Lung (tissue), 17 donors: ENCODE measurements at places on chromosomes 4 and X. TPM values are rescaled to one million over a fixed set of nuclear protein-coding genes. Genes with fewer than 3 reads are reported as not detected.

Gene NAA11
- not detected for polyA plus RNA-seq

Gene ATP1B4
- polyA plus RNA-seq = not detected

Gene RBMXL3
- polyA plus RNA-seq = not detected

GRCh38 chr4:134727696-134728095 is 526.1 kb upstream of the PABPC4L start:
- no peak for DNase-seq

GRCh38 chr4:153152501-153153338 is 51.5 kb upstream of the TRIM2 start:
- peak; percentile 70 for DNase-seq

DNA sequence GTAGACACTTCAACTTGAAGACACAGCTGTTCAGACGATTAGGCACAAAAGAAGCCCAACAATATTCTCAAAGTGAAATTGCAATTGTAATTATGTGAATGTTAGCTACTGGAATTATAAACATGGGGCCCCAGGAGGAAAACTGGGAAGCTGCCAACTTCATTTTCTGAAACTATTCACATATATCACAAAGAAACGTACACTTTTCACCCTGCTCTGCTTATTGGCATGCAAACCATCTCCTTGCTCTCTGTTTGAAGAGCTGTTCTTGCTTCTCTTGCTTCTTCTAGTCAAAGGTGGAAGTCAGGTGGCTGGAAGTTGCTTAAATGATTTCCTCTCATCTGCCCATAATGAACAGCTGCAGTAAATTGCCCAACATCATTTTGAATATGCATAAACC is 320.1 kb downstream of the CFAP299 start:
- peak; percentile 51 for DNase-seq
